Upper lobe of right lung (tissue), 1 donor: ENCODE measurements at places on chromosomes 3 and 15. TPM values are rescaled to one million over a fixed set of nuclear protein-coding genes. Genes with fewer than 3 reads are reported as not detected.

CEMIP gene
- total RNA-seq, result 17.3 TPM

TICRR gene
- 0.09 TPM for total RNA-seq

NR1I2 gene
- not detected for total RNA-seq

NRG4 gene
- total RNA-seq, result 1.2 TPM

FEZF2 gene
- total RNA-seq, result not detected

CNTN3 gene
- total RNA-seq, result 1.6 TPM

GOLGA6B gene
- total RNA-seq, result not detected

TGM5 gene
- not detected for total RNA-seq

MOBP gene
- total RNA-seq, result not detected

DUOXA2 gene
- not detected for total RNA-seq

DENND4A gene
- total RNA-seq, result 32.5 TPM

ZBTB47 gene
- 28.1 TPM for total RNA-seq

SLC27A2 gene
- 0.96 TPM for total RNA-seq

VGLL3 gene
- total RNA-seq, result 61.5 TPM

C3orf62 gene
- total RNA-seq, result 6.8 TPM

SEMA3G gene
- total RNA-seq, result 27.6 TPM

MST1 gene
- 23.7 TPM for total RNA-seq

PLD1 gene
- total RNA-seq, result 25.4 TPM

ITPKA gene
- 0.67 TPM for total RNA-seq

STARD5 gene
- 5.4 TPM for total RNA-seq

ARL14 gene
- not detected for total RNA-seq

SEMA7A gene
- total RNA-seq, result 5.4 TPM

GOLGA8T gene
- 0.20 TPM for total RNA-seq
